ENCODE measurements at places on chromosomes 16 and 17.

- no peak for DNase-seq
Observed at GRCh38 chr16:77402672-77403071, 32.2 kb downstream of the ADAMTS18 start.

GRCh38 chr17:1590029-1590746 lies 27.6 kb upstream of the PITPNA start:
- DNase-seq = peak; percentile 74

DNA sequence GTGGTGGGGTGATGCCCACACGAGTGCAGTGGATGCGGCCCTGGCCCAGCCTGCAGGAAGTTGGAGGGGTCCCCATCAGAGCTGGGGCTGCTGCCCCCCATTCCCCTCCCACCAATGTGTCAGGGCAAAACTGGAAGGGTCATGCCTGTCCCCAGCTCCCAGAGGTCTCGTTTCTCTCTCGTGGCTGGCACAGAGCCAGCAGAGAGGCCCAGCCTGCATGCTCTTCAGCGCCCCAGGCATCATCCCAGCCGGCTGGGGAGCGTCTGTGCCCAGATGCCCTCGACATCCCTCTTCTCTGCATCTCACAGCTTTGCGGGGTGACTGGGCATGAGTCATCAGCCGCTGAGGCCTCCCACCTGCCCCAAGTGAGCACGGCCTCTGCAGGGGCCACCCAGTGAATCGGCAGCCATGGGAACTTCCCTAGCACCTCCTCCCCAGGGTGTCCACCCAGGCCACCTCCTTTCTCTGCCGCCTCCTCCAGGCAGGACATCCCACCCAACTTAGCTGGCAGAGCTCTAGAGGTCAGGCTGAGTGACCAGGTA lies 9.8 kb upstream of the CSNK1D start:
- DNase-seq = peak; percentile 22

GRCh38 chr16:51665436-51665998 lies 514.4 kb upstream of the SALL1 start:
- DNase-seq = no peak

DNA sequence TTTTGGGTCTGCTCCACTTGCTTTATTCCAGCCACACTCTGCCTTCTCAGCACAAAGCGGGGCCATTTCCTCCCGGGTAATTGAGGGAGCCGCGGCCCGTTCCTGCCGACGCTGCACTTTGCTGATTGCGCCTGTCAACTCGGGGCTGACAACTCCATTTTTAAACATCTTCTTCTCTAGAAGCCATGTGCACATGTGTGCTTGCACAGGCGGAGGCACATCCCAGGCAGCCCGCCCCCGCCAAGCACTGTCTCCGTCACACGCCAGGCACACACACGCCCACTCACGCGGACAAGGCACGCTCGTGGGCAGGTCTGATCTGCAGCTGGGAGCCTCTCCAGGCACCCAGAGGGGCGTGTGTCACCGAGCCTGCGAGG lies 63.2 kb downstream of the ENGASE start:
- DNase-seq = no peak

DNA sequence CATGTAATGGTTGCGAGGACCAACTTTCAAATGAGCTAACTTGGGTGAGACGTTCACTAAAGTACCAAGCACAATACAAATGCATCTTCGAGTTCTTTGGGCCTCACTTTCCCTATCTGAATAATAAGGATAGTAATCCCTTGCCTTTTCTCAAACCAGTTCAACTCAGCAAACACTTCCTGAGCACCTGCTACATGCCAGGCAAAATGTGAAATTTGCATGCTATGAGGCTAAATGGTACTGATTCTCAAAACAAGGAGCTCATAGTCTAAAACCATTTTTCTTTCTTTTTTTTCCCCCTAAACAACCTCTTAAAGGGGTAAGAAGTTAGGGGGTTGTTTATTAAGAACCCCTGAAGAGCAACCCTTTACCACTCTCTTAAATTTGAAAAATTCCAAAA lies 101.4 kb upstream of the HLF start:
- DNase-seq = no peak

GRCh38 chr16:66443269-66443652 lies 16.2 kb downstream of the BEAN1 start:
- DNase-seq = no peak

DNA sequence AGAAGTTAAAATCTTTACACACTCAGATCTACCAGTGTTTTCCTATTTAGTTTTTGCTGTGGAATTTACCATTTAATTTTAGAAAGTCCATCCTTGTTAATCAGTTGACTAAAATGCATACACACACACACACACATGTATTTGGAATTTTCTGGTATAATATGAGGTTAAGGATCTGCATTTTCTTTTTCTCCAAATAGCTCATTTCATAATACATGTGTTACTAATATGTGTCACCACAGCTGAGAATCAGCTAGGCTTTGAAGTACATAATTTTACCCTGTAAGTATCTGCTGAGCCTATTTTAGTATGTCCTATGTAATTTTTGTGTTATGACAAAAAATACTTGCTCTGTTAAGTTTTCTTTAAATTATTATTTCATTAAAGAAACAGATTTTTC lies 143.2 kb downstream of the PHKB start:
- no peak for DNase-seq

DNA sequence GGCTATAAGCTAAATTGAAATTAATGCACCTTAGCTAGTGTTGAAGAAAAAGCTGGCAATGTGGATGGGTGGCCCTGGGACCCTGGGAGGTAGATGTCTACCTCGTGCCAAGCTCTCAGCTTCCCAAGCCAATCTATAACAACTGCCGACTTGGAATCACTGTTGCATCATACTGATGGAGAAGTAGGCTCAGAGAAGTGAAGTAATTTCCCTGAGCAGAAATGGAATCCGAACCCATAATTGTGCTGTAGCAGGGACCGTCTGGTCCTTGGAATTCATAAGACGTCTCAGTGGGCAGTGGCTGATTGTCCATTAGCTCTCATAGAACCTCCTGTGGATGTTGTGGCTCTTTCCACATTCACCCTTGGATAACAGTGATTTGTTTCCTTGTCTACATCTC lies 196.6 kb downstream of the RAB11FIP4 start:
- DNase-seq = no peak

DNA sequence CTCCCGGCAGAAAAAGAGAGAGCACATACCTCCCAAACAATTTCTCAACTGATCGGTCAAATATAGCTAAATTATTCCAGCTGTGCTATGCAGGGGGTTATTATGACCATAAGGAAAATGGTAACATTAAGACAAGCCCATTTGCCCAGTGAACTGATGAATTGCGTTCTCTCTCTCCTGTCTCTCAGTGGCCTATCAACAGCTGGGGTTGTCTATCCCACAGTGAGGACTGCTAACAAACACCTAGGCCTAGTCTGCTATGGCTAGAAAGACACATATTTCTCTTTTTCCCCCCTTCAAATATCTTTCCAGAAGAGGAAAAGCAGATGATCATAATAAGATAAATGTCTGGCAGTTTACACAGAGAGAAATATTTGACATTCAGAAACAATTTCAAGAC lies 263.8 kb upstream of the ELAC2 start:
- DNase-seq = no peak
